Amniotic stem cell (primary cell): ENCODE measurements at places on chromosomes 5 and 9.

- DNase-seq, result no peak
These were observed 517 bp downstream of the KCNN2 start for GRCh38 chr5:114362197-114362976.

- no peak for DNase-seq
These were observed 2.8 kb downstream of the TENT4A start for GRCh38 chr5:6715758-6716628.

DNA sequence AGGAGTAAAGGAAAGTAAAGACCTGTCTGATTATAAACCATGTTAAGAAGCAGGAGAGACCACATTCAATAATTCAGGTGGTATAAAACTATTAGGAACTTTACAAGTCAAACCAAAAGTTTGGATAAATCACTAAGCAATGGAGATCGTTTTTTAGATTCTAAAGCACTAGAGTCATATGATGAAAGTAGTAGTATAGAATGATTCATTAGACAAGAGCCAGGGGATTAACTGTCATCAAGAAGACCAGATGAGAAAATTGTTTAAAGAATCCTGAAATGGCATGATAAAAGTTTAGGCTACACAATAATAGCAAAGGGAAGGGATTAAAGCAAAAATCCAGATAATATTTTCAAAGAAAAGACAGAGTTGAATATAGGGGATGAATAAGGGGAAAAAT lies 12.9 kb upstream of the CARNMT1 start:
- no peak for DNase-seq

DNA sequence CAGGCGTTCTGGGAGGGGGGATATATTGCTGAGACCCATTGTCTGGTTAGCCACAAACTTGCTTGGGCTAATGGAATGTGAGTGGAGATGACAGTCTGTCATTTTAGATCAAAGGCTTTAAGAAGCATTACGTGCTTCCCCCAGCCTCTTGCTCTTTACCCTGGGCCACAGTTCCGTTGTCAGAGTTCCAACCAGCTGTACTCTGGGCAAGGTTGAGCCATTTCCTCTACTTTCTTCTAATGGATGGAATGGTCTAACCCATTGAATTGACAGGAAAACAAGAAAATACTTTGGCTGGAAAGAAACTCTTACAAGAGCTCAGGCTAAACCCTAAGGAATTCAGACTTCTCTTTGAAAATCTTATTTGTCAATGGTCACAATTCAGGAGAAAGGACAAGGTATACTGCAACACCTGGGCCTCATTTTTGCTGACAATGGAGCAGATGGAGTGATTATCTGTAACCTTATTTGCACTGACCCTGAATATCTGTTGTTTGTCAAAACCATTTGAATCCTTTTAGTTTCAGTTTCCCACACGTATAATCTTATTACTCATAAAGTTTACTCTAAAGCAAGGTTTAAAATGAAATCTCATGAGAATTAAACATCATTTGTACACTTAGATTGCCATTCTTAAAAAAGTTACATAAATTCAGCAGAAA lies 231.4 kb downstream of the PDE4D start:
- no peak for DNase-seq

DNA sequence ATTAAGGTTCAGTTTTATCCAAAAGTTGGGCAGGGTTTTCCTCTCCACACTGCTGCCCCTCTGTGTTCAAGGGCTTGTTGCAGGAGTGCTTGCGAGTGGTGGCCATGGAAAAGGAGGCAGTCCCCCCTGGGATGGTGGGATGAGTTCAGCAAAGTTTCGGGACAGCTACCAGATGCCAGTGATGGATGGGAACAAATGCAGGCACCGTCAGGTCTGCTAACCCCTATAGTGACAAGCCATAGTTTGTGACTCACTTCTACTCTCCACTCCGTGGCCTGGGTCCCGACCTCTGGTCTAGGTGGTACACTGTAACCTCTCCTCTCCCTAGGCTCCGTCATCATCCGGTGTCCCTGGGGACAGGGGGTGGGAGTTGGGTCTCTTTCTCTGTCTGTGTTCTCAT lies 3.8 kb upstream of the RNF14 start:
- no peak for DNase-seq

GRCh38 chr5:9490494-9491097 lies 55.3 kb downstream of the SEMA5A start:
- DNase-seq, result no peak

GRCh38 chr5:118723021-118723338 lies 265.4 kb downstream of the DTWD2 start:
- no peak for DNase-seq

GRCh38 chr5:1883120-1883924 lies 597 bp upstream of the IRX4 start:
- no peak for DNase-seq

- DNase-seq, result no peak
These were observed 463.7 kb upstream of the WWC1 start for GRCh38 chr5:167827766-167828165.

- DNase-seq, result no peak
These were observed 262.7 kb upstream of the KLF9 start for GRCh38 chr9:70677055-70677735.

DNA sequence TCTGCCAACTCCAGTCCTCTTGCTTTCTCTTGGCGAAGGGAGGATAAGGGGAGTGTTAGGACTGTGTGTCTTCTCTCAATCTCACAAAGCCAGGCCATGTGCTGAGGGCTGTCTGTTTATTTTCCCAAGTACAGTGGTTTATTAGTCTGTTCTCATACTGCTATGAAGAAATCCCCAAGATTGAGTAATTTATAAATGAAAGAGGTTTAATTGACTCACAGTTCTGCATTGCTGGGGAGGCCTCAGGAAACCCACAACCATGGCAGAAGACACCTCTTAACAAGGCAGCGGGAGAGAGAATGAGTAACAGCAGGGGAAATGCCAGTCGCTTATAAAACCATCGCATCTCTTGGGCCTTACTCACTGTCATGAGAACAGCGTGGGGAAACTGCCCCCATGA lies 36.2 kb upstream of the CKS2 start:
- DNase-seq, result no peak

- no peak for DNase-seq
These were observed 71.6 kb downstream of the GCNT1 start for GRCh38 chr9:76530458-76531110.

- no peak for DNase-seq
These were observed 24.4 kb downstream of the SMARCA2 start for GRCh38 chr9:2039294-2040180.

DNA sequence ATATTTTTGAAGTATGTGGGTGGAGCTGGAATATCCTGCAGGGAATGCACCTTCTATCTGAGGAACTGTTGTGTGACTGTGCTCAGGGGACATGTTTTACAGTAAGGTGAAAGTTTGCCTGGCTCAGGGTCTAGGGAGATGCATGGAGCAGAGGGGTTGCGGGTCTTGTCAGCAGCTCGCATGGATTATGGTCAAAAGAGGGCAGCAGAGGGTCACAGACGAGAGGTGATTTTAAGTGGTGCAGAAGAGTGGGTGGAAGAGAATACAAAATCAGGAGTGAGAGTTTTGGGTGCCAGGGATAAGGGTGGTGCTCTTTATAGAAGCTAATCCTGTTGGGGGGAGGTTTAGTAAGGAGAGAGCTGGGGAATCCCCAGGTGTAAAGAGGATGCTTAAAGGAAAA lies 53.5 kb upstream of the GRIN3A start:
- no peak for DNase-seq

DNA sequence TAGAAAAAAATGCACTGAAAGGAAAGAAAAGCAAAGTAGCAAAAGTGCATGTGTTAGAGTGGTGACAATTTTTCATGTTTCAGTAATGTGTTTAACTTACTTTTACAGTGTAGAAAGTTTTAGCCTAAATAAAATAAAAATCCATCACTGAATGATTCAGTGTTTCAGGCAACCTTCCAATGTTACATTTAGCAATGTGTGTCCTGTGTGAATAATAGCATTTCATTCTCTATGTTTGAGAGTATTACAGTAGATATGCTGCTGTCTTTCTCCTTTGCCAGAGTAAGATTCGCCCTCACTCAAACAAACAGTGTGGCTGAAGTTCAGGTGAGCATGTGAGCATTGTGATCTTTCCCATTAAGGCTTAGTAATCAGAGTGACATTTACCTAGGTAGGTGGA lies 171.1 kb downstream of the TARS1 start:
- DNase-seq, result peak; percentile 38

GRCh38 chr5:107157809-107158208 lies 512.9 kb downstream of the EFNA5 start:
- DNase-seq, result no peak

- DNase-seq, result no peak
These were observed 4.9 kb downstream of the PIGO start for GRCh38 chr9:35091536-35091935.

DNA sequence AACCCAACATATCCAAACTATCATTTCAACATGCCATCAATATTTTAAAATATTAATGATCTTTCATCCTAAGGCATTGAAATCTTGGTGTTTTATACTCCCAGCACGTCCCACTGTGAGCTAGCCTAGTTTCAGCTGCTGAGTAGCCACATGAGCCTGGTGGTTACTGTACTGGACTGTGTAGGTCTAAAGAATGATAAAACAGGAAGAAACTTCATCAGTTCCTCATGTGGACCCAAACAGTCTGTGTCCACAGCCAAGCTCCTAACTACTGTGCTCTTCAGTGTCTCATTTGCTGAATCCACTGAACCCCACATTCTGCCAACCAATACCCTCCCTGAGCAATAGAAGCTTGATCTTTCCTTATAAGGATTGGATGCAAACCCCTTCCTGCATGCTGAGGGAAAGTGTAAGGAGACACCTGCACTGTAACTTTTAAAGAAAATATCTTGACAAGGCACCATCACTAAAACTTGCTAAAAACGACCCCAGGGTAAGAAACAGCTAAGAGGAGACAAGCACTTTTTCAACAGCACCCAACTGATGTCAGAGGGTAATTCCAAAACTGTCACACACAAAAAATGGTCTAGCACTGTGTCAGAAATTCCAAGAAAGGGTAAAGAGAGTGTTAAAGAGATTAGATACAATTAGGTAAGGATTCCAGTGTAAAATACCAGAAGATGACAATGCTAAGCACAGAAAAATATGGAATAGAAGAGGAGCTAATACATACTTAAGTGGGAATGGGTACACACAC lies 126.9 kb downstream of the SPOCK1 start:
- no peak for DNase-seq

DNA sequence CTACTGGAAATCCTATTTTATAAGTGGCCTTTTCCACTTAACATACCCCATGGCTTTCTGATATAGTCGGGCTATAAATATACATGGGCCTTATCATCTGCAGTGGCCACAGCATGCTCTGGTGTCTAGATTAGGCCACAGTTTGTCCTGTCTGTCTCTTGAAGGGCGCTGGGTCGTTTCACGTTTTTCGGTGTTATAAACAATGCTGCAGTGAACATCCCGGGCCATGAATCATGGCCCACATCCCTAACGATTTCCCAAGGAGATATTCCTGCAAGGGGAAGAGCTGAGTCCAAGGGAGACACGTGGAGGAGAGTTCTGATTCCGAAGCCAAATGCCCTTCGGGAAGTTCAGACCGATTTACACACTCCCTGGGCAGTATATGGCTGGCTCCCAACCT lies 8.4 kb downstream of the PLPP7 start:
- no peak for DNase-seq

DNA sequence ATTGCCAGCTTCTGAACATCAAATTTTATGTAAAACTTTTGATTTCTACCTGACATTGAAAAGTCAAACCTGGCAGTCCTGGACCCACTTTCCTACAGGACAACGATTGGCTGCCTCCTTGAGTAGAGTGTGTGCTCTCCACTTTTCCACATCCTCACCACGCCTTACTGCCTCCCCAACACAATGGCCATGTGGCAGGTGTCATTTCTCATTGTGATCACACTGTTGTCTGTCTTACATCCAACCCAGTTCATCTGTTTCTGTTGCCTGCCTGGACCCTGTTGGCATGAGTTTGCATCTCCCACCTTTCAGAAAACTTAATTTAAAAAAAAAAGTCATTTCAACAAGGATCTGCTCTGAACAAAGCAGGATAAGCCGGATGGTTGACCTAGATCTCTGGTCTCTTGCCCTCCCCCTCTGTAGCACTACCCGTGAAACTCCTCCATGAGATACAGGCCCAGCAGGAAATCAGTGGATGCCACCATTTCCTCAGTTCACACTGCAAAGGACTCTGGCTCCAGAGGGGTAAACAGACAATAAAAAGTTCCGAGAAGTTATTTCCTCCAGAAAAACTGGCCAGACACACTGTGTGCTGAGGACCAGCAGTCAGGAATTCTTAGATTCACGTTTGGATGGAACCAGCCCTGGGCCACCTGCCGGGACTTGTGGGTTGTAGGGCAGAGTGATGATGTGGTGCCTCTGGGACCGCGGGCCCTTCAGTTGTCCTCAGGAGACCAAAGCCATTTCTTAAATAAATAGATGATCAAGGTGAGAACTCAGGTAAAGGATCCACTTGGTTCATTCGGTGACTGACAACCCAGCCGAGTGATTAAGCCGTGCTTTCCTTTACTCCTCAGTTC lies 48.6 kb downstream of the AMBP start:
- DNase-seq, result no peak

- no peak for DNase-seq
These were observed 170.0 kb upstream of the RASA1 start for GRCh38 chr5:87097664-87098063.

DNA sequence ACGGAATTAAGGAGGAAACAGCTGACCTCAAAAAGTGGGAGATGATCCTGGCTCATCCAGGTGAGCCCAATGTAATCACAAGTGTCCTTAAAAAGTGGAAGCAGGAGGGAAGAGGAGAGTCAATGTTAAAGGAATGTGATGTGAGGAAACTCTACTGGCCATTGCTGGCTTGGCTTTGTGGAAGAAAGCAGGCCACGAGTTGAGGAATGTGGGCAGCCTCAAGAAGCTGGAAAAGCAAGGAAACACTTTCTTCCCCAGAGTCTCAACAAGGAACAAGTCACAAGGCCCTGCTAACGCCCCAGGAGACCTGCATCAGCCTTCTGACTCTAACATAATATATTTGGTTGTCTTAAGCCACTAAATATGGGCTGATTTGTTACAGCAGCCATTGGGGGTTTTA lies 252.8 kb downstream of the PSAT1 start:
- no peak for DNase-seq

DNA sequence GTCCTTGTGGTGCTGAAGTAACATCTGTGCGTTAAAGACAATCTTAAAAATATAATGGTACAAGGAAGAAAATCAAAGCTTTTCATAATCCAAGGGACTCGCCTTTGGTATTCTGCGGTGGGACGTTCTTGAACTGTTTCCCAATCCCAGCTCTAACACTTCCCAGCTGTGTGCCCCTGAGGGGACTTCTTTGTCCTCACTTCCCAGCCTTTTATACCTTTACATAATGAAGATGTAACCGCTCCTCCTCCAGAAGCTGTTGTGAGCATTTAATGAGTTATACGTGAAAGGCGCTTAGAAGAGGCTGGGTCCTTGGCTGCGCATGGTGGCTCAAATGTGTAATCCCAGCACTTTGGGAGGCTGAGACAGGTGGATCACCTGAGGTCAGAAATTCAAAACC lies 16.9 kb downstream of the STK10 start:
- DNase-seq, result no peak
